ENCODE measurements at places on chromosomes 2 and 18.

DNA sequence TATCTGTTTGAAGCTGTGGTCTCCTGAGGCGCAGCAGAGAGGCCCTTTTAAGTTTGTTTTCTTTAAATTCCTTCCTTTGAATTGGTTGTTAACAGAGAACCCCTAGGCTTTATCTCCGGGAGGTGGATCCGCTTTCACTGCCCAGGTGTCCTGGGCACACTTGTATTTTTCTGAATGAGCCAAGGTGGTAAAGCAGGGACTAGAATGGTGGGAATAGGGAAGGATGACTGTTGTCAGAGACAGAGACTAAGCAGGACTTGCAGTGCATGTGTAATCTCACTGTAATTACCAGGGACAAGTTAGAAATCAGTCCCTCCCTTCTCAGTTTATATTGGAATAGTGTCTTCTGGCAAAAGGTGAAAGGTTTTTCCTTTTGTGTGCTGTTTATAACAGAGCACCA is 72.8 kb downstream of the PHLPP1 start:
- DNase-seq = no peak

GRCh38 chr18:23057096-23057495 is 78.2 kb upstream of the CABLES1 start:
- DNase-seq = no peak

DNA sequence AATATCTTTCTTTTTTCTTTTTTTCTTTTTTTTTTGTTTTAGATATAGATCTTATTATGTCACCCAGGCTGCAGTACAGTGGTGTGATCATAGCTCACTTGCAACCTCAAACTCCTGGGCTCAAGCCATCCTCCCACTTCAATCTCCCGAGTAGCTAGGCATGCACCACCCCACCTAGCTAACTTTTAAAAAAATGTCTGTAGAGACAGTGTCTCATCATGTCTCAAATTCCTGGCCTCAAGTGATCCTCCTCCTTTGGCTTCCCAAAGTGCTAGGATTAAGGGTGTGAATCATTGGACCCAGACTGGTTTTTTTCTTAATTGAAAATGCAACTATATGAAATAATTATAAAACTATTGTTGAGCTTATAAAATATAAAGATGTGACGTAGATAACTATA is 9.8 kb upstream of the ZCCHC2 start:
- no peak for DNase-seq

DNA sequence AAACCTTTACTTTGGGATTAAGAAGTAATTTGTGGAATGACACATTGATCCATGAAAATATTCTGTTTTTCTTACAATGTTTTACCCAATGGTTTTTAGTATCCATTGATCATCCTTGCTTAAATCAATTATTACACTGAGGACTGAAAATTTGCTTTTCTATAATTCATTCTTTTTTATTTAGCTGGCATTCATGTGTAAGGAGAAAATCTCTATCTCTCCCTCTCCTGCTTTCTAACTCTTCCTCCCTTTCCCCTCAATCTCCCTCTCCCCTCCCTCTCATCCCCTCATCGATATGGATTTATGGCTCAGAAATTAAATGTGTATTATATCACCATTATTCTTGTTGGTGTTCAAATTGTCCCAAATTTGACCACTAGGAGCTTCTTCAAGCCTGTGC is 29.7 kb downstream of the GALNT5 start:
- no peak for DNase-seq

GRCh38 chr2:64608867-64609226 is 44.9 kb downstream of the SERTAD2 start:
- DNase-seq = no peak

DNA sequence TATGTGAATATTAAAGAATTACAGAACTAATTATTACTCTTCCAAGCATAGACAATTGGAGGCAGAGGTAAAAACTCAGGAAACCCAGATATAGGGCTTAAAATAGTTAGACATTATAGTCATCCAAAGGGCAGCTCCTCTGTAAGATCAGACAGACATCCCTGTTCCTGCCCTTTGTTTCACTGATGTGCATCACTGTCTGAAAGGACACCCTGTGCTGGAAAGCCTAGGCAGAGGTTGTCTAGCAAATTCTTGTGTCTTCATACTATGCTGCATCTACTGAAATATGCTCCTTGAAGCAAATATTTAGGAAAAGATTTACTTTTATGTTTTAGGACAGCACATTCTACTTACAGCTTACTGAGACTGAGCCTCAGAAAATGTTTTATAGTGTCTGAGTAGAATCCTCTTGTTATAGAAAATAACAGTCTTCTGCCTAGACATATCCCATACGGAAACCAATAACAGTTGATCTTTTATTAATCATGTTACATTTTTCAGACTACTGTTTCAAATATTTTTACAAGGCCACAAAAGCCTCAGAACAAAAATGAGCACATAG is 977.3 kb upstream of the CDH2 start:
- DNase-seq = no peak

- DNase-seq = no peak
Observed at GRCh38 chr2:27282892-27283291, 663 bp downstream of the TRIM54 start.

DNA sequence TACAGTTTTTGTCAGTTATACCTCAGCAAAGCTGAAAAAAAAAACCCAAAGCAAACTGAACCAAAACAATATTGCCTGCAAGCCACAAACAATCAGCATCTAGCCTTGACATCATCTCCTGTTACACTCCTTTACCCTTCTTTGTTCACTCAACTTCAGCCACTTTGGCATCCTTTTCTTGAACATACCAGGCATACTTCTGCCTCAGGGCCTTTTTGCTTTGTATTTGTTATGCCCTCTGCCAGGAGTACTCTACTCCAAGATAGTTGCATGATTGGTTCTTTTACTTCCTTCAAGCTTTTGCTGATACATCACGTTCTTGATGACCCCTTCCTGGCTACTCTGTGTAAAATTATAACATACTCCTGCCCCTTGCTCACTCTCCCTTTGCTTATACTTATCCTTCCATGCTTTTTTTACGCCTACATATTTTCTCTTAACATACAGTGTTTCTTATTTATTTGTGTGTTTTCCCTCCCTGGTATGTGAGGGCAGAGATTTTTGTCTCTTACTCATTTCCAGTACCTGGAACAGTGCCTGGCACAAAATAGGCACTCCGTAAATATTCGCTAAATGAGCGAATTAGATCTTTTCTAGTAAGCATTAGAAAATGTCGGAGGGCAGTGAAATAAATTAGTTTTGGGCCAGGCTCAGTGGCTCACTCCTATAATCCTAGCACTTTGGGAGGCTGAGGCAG is 12.7 kb downstream of the ABI2 start:
- peak; percentile 75 for DNase-seq

DNA sequence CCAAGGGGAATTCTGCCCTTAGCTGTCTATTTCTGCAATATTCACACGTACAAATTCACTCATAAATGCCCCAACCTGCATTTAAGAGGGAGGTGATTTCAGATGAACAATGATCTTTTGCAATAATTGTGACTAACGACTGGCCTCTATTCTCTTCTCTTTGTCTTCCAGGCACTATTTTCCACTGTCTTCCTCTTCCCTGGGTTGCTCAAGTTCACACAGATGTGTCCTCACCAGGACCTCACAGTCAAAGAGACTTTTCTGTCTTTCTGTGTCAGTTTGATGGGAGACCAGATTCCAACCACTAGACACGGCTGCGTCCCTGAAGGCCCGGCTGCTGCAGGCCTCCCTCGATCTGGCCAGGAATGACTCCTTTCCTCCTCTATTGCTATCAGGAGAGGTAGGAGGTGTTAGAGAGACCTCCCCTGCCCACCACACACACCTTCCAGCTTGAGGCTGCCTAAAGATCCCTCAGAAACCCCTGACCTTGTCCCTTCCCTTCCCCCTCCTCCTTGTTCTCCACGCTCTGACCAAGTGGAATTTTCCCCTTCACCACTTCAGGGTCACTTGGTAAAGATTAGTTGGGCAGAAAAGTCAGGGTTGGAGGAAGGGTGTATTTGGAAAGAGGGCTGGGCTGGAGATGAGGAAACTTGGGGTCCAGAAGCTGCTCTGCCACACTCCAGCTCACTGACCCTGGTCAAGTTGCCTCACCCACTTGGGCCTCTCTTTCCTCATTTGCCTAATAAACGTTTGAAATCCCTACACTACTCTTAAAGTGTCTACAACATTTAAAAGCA is 109.2 kb upstream of the COPS8 start:
- no peak for DNase-seq

DNA sequence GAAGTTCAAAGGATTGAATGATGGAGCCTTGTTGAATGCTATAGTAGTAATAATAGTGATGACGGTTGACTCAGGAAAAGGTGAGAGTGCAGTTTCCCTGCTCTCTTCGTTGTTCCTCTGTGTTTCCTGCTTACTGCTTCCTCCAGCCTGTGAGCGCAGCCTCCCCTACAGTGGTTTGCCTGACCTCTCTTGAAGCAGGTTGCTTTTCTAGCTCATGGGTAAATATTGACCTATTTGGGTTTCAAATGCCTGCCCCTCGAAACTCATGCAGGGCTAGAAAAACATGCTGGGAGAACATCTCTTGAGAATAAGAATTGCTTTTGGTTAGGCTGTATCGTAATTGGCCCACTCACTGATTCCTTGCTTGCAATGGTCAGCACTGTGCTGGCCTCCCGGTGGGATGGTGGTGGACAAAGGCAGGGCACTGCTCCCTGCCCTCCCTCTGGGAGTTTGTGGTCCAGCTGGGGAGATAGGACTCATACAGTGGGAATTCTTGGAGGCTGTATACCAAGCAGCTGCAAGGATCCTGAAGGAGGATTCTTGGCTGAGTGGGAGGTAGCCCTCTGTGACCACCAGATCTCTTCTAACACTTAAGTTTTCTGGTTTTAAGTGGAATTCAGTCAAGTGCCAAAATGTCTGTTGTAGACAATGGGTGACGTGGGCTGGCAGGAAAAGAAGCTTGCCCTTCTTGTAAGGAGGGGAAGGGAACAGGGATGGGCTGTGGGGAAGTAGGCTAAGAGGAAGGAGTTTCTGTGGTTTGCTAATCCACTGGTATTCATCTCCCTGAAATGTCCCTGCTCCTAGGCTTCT is 5.4 kb upstream of the RNF181 start:
- DNase-seq = no peak
